ENCODE measurements at places on chromosomes 1 and 21.

DNA sequence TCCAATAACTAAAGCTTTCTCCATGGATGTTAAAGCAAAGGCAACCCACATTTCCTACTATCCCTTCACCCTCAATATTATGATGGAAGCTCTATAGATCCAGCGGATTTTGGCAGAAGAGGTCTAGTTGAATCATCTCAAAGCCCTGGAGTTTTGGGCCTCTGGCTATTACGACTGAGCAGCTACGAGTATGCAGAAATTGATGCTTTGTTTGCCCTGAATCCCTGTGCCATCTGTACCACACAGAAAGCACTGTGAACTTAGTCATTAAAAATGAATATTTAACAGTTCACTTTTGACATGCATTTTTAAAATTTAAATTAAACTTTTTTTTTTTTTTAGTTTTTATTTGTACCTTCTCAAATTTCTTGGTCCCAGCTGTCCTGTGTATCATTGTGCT lies 705.4 kb upstream of the PTBP2 start:
- DNase-seq = no peak

DNA sequence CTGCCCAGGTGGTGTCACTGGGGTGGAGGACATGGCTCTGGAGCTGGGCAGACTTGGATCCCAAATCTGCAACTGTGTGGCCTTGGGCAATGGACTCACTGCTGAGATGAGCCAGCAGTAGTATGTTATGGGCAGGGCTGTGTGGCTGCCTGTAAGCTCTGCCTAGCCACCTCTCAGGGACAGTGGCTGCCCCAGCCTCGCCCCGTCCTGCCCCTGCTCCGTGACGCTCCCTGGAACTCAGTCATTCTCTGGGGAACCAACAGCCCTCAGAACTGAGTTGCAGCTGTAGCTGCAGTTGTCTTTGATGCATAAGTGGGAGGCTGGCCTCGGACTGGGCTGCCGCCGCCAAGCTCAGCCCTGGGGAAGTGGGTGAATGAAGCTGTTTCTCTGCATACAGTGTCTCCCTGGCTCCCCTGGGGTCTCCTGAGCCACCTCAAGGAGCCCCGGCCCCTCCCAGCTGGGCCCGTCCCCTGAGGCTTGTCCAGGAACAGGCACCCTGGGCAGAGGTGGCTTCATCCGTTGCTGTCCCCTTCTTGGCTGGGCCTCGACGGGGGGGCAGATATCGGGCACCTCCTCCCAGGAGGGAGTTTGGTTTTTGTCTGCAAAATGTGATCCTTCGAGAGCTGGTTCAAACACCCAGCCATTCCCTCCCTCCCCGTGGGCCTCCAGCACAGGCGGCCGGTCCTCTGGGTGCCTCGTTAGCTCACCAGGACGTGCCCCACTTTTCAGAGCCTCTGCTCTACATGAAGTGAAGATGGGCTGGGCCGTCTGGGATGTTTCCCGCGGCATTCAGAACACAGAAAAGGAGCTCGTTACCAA lies 26.2 kb upstream of the PLCH2 start:
- no peak for DNase-seq

- DNase-seq = no peak
Measured at GRCh38 chr1:113401728-113402127, 11.4 kb downstream of the MAGI3 start.

DNA sequence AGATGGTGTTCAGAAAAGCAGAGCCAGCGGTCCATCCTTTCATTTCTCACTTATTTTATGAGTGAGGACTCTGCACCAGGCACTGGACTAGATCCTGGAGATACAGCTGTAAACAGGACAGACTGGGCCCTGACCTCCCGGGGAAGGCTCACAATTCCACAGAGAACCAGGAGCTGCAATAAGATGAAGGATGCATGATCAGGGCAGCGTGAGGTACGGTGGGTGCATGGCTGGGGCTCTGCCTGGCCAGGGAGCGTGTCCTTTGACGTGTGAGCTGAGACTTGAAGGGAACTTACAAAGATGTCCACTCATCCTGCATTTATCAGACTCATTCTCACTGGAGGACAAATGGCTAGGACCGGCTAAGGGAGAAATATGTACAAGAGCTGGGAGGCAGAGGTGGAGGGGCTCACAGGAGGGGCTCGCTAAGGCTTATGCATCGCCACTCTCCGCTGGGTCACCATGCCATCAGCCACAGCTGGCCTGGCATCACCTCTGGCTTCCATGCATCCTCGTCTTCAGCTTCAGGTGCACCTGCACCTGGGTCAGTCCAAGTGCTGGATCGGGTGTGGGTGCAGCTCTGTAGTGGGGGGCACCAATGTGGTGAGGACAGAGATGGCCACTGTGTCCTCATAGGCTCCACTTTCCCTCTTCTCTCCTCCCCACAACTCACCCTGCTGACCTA lies 213.9 kb downstream of the TOMM20 start:
- DNase-seq = no peak

DNA sequence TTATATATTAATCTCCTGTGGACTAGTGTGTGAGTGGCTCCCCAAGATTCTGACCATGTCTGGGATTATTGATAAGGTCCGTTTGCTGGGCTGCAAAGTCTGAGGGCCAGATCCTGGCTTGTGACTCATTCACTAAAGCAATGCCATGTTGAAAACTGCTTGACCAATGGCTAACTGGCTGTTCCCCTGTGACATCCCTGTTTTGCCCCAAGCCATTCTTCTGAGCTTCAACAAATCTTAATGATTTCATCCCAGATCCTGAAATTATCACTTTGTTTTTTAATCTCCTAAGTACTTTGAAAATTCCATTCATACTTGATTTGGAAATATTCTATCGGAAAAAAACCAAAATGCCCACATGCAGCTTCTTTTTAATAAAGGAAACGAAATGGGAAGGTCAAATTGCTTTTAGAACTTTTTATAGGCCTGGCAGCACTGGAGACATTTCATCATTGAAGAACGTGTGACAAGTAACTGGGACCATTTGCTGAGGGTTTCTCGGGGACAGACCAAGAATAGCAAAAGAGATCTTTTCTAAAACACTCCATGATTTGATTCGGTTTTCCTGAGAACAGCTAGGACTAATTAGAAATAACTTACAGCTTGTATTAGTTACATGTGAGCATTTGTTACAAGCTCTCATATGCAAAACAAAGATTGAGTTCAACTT lies 121.3 kb downstream of the TGFB2 start:
- no peak for DNase-seq

GRCh38 chr1:30506291-30507015 lies 216.9 kb downstream of the MATN1 start:
- no peak for DNase-seq
